Ascending aorta (tissue), 2 donors: ENCODE measurements at places on chromosomes 13 and 19.

- no peak for DNase-seq
Measured at GRCh38 chr13:53201454-53202225, 173.0 kb downstream of the OLFM4 start.

DNA sequence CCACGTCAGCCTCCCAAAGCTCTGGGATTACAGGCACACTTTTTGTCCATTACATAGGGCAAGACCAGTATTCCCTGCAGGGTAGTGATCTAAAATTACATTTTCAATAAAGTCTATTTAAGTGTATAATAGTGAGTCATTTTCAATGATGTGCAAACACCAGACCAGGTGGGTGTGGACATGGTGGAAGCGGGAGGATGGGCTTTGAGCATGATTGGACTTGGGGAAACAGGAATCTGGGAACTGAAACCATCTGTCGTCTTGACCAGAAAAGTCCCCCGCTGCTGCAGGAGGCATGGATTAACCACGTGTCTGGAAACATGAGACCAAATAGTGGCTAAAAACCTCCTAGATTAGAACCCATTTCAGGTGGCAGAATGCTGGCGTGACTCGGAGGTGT lies 4.9 kb downstream of the FXYD3 start:
- DNase-seq = no peak

DNA sequence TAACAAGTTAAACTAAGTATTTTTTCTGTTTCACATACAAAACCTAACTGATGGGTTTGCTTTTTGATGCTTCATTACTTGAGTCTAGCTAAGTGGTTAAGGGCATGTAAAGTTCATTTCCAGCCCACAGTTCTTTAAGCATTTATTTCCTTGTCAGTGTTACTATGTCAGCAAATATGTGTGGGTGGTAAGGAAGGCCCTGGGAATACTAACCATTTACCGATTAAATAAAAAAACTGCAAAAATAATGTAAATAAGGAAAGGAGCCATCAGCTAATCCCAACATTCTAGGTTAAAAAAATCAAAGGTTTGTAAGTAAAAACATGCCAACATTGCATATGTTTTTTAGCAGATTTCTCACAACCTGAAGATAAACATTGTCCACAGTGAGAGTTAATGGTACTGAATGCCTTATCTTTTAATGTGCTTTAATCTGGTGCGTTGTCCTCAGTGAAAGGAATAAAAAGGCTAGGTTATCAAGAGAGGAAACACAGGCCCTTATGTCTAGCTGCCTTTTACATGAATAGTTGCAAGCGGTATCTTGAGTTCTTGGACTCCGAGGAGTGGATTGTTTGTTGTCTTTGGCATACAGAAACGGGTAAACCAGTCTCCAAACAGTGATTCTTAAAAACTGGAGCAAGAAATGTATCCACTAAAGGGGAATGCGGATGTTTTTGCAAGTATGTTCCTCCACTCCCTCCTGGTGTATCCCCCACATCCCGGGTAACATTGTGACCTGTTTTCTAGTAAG lies 949.6 kb upstream of the SLC10A2 start:
- no peak for DNase-seq

DNA sequence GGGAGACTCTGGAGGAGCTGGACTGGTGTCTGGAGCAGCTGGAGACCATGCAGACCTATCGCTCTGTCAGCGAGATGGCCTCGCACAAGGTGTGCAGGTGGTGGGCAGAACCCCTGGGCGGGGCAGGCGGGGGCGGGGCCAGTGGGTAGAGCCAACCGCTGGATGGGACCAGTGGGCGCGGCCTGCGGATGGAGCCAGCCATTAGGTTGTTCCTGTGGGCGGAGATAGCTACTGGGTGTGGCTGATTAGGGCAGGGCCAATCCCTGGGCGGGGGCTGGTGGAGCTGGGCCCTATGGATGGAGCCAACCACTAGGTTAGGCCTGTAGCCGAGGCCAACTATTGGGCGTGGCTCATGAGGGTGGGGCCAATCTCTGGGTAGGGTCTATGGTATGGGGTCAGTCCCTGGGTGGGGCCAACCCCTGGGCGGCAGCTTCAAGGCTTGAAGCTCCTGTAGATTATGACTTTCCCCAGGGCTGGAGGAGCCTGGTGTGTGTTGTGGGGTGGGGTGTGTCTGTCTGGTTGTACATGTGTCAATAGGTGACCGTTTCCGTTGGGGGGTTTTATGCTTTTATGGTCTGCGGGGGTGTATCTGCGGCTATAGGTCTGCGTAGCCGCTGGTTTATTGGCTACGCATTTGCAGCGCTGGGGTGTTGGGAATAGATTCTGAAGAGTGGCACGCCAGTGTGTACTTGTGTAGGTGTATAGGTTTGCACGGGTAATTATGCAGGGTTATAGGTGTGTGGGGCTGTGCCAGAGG lies 30.7 kb downstream of the PDE4A start:
- no peak for DNase-seq

GRCh38 chr19:18366021-18366435 lies 19.9 kb upstream of the GDF15 start:
- DNase-seq = no peak

DNA sequence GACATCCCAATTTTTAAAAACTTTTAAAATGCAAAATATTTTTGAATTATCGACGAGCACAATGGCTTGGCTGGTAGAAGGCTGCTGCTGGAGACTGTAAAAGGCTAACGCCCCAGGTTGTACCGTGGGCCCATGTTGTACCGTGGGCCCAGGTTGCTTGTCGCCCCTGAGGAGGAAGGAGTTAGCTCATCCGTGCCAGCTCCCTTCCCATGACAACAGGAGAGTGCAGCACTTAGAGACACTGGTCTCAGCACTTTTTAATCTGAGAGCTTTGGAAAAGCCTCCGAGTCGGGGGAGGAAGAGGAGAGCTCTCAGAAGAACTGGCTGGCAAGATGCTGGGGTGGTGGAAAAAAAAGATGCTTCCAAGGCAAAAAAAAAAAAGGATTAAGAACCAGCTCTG lies 50.3 kb upstream of the CACNA1A start:
- DNase-seq = no peak

DNA sequence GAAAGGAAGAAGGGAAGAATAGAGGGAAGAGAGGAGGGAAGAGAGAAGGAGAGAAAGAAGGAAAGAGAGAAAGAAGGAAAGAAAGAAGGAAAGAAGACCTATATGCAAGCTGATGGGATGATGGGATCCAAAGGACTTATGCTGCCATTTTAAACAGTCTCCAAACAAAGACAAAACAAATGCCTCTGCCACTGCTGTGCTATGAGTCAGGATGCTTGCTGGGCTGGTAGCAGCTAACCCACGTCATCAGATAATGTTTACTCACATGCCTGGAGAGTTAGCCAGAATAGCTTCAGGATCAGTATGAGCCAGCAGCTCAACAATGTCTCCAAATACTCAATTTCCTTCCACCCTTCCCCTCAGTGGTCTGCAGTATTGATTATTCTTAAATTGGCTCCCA lies 12.0 kb upstream of the ZNF274 start:
- no peak for DNase-seq

DNA sequence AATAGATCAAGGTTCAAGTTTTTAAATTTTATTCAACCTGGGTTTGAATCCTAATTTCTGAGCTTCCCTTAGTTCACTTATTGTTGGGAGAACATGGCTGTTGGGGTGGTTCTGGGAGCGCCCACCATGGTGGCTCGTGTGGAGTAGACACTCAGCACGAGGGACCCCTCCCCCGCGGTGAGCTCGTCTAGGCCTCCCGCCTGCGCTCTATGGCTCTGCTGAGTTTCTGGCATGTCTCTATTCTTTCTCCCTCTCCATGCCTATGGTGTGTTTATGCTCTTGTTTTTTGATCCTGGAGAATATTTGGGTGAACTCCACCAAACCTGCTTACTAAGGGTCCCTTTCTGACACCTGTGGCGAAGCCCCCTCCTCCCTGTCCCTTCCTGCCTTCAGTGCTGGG lies 1.6 kb upstream of the EPN1 start:
- no peak for DNase-seq

DNA sequence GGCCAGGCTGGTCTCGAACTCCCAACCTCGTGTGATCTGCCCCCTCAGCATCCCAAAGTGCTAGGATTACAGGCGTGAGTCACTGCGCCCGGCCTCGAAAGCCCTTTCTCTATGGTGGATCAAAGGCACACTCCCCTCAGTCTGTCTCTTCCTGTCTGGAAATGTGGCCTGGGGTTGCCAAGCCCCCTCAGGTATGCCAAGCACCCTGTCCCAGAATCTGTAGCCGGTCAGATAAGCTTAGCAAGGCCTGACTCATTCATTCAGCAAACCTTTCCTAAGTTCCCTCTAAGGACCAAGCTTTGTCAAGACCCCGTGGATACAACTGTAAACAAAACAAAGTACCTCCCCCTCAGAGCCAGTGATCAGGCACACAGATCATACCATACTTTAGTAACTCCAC lies 14.1 kb downstream of the NUCB1 start:
- DNase-seq = no peak

DNA sequence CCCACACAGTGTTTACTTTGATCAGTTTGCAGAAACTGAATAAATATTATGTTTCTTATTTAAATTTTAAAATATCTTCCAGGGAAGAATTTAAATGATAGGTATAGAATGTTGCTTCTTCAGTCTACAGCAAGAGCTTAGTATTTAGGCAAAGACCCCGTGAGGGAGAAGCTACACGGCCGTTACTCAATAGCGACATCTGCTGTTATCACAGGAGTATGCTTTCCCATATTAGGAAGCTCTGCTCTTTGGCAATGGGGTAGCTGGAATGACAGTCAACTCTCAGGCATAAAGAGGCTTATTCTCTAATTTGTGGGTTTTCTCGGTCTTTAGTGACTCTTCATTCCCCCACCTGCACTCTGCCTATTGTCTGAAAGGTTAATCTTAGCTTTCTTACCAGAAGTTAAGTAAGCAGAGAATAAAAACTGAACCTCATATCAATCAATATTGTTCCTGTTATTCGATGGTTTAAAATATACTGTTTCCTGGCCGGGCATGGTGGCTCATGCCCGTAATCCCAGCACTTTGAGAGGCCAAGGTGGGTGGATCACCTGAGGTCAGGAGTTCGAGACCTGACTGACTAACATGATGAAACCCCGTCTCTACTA lies 13.2 kb upstream of the LHFPL6 start:
- DNase-seq = peak; percentile 66

DNA sequence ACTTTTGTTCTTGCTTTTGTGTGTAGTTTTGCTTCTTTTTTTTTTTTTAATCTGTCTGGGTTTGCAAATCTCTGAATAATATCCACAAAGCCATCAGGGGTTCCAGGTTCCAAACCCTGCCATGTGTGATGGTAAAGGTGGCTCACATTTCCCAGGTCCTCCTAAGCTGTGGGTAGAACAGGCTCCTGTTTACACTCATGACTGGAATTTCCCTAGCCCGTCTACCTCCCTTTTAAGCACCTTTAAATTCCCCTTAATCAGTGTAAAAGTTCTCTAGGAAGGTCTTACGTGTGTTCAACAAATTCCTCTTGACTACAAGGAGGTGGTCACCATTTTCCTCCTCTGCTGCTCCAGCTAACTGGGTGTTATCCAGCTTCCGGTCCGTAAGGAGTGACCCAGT lies 62.8 kb downstream of the EFNB2 start:
- no peak for DNase-seq

DNA sequence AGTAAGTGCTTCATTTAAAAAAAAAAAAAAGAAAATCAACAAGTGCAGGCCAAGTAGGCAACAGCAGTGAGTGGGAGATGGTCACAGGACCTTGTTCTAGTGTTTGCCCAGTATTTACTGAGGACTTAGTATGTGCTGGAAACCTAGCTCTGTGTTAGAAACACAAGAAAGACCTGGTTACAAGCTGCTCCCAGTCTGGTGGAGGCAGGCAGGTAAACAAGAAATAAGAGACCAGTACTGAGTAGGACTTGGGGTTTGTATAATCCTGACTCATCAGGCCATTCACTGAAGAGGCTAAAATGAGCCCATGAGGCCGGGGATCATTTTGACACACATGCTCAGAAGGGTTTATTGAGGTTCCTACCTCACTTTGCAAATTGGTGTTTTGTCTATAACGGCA lies 21.5 kb upstream of the SERPINE3 start:
- no peak for DNase-seq

DNA sequence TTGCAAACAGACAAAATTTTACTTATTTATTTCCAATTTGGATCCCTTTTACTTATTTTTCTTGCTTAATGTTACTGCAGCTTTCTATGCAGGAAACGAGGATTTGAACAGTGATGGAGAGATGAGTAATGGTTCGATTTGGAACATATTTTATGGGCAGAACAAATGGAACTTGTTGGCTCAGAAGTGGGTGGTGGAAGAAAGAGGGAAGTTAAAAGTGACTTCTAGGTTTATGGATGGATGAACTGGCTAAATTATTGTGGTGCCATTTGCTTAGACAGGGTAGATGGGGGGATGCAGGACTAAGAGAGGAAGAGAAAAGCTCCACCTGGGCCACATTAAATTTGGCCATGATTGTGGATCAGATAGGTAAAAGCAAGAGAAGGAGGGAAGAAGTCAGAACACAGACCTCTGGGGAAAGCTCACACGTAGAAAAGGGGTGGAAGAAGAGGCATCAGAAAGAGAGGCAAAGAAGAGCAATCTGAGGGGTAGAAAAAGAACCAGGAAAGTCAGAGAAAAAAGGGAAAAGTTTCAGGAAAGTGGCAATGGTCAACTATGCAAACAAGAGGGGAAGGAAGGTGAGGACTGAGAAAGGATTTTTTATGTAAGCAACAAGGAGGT lies 768 bp upstream of the CYSLTR2 start:
- no peak for DNase-seq

DNA sequence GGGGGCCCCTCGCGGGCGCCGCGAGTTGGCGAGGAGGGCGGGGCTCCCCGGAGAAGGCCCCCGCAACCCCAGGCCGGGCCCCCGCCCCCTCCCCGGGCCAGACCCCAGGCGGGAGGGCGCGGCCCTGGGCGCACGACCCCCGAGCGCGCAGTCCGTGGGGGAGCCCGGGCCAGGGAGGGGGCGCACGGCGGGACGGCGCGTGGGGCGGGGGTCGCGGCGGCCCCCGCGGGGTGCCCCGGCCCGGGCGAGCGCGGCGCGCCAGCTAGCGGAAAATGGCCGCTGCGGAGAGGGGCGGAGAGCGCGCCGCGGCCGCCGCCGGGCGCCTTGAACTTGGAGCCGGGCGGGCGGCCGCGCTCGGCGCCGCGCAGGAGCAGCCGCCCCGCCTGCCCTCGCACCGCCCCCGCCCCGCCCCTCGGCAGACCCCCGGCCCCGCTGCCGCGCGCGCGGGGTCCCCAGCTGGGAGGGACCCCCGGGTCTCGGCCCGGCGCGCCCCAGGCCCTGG lies 6.4 kb upstream of the NFIC start:
- no peak for DNase-seq

DNA sequence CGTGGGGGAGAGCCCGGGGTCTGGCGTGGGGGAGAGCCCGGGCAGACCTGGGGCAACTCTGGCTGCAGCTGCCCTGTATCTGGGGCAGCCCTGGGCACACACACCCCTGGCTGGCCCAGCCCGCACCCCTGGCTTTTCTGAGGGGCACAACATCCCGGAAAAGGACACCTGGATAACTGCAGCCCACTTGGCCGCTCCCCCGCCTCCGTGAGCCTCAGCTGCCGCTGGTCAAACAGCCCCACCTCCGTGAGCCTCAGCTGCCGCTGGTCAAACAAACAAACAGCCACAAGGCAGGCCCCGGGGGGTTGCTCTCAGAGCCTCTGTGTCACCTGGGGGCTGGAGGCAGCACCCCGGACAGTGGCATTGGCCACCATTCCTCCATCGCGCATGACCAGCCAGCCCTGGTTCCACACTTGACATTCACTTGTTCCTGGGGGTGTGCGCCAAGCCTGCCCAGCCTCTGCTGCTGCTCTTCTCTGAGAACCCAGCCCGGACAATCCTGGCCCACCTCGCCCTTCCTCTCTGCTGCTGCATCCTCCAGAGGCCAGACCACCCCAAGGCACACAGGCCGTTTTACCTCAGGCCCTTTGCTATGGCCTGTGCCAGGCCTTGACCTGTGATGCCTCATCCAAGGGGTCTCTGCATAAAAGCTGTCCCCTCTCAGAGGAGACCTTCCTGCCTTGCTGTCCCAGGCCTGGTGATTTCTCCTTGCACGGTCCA lies 19.9 kb downstream of the CEBPG start:
- DNase-seq = no peak

GRCh38 chr13:98142380-98143156 lies at the start of gene FARP1:
Gene FARP1 (plus strand): TSS chr13:98143094. CDS start chr13:98213243, 70,149 bp downstream.
- no peak for DNase-seq
